ENCODE measurements at places on chromosomes 16 and 17.

DNA sequence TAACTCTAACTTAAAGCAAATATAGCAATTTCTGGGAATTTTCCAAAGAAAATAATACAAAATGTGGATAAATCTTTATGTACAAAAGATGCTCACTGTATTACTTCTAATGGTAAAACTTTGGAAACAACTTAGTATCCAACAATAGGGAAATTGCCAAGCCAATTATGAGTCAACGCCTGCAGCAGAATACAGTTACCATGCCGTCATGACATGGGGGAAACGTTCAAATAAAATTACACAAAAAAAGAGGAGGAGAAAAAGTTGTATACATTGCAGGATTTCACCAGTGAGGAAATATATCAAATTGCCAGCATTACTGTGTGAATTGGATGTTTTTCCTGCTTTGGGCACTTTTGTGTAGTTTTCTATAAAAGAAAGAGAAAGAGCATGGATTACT, 469.6 kb downstream of the SOX9 start:
- no peak for DNase-seq

DNA sequence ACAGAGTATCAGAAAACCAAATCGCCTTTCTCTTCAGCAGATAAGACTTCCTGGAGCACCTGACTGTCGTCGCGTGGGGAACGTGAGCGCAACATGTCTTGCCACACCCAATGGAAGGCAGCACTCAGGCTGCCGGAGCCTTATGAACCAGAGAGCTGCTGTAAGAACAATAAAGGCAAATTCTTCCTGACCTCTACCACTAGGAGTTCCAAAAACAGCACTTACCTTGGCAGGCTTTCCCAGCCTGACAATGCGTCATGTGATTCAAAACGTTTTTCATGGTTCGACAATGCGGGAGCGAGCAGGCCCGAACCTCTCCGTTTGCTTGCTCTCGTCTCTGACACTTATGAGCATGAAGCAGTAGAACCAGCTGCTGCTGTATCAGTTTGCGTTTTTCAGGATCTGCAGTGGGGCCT, 75.8 kb upstream of the TRAP1 start:
- DNase-seq, result no peak

- peak; percentile 38 for DNase-seq
Measured at GRCh38 chr17:67531291-67531690, 154.2 kb downstream of the PITPNC1 start.

- no peak for DNase-seq
Measured at GRCh38 chr16:12793120-12793864, 10.4 kb downstream of the CPPED1 start.

DNA sequence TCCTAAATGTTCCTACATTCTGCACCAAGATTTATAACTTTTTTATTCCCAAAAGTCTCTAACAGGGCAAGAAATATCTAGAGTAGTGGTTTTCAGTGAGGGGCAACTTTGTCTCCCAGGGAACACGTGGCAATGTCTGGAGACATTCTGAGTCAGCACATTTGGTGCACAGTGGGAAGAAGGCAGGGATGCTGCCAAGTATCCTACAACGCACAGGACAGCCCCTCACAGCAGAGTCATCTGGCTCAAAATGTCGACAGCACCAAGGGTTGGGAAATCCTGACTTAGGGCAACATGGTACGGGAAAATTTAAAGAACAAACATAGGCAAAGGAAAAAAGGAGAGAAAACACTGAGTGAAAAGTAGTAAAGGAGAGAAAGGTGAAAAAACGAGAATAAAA, 61.8 kb downstream of the SMG6 start:
- no peak for DNase-seq

DNA sequence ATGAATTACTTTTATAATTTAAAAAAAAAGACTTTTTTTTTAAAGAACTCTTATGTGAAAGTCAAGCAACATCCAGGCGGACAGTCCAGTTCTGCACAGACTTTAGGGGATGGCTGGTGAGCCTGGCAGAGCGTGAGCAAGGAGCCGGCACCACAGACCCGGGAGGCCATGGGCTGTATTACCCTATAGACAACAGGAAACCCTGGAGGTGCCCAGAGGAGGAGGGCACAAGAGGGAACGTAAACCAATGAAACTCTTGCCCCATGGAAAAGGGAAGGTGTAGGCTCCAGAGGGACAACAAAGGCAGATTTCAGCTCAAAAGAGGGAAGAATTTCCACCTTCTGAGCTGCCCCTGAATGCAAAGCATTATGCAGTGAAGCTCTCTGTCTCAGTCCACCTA, 25.5 kb upstream of the RPH3AL start:
- no peak for DNase-seq

- no peak for DNase-seq
Measured at GRCh38 chr16:88458039-88458772, 5.1 kb downstream of the ZFPM1 start.

DNA sequence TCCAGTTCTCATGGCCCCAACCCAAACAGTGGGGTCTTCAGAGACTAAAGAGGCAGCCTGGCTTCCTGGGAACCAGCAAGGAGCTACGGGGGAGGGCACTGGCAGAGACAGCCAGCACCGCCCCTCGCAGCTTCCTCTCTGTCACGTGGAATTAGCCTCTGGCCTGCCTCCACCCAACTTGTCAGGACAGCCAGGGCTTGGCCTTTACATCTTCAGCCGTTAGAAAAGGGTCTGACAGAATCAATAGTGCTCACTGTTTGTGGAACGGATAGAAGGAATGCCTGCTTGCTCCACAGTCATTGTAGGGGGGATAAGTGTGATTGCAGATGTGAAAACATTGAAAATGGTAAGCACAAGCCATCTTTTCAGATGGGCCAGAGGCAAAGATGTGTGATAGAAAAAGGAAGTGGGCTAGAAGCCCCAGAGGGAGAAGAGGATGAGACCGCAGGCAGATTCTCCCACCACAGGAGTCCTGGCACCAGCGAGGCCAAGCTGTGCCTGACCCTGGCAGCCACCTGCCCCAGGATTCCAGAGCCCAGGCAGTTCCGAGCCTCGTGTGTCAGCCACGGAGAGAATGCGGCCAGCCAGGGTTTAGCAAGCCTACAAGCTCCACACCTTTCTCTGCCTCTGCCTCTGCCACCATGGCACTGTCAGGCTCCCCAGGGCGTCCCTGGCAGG, 18.6 kb downstream of the GRIN2C start:
- peak; percentile 64 for DNase-seq

DNA sequence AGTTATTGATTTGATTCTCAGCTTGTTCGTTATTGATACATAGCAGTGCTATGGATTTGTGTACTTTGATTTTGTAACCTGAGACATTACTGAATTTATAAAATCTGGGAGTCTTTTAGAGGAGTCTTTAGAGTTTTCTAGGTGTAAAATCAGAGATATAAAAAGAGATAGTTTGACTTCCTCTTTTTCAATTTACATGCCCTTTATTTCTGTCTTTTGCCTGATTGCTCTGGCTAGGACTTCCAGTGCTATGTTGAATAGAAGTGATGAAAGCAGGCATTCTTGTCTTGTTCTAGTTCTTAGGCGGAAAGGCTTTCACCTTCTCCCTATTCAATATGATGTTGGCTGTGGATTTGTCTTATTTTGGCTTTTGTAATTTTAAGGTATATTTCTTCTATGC, 106.2 kb downstream of the PHKB start:
- DNase-seq, result no peak

DNA sequence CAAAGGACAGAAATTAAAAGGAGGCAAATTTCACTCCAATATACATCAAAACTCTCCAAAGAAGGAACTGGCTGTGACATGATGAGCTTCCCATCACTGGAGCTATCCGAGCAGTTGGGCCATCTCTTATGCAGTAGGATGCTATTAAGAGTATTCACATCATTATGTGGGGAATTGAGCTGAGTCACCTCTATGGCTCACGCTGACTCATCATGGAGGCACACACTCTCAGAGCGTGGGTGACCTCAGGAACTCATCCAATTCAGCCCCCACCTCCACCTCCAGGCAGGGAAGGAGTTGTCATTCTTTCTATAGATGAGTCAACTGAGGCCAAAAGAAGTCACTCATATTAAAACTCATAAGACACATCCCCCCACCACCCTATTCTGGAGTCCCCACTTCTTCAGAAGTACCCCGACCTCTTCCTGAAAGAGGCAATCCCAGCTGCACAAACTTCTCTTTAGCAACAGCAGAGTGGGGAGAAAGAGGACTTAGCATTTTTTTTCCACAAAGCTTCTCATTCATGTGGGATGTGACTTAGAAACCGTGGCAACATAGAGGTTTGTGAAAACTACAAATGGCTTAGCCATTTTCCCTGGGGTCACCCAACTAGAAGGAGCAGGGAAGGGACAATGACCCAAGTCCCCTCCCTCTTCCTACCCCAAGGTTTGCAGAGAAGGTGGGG, 32.5 kb downstream of the ABCC12 start:
- no peak for DNase-seq

GRCh38 chr17:74866198-74866835, 6.5 kb downstream of the FDXR start:
- DNase-seq, result no peak

DNA sequence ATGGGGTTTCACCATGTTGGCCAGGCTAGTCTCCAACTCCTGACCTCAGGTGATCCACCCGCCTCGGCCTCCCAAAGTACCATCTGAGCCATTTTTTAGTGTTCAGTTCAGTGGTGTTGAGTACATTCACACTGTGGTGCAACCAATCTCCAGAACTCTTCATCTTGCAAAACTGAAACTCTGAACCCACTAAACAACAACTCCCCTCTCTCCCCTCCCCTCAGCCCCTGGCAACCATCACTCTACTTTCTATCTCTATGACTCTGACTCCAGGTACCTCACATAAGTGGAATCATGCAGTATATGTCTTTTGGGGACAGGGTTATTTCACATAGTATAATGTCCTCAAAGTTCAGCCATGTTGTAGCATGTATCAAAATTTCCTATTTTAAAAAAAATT, 18.7 kb upstream of the MAPK3 start:
- DNase-seq, result no peak

DNA sequence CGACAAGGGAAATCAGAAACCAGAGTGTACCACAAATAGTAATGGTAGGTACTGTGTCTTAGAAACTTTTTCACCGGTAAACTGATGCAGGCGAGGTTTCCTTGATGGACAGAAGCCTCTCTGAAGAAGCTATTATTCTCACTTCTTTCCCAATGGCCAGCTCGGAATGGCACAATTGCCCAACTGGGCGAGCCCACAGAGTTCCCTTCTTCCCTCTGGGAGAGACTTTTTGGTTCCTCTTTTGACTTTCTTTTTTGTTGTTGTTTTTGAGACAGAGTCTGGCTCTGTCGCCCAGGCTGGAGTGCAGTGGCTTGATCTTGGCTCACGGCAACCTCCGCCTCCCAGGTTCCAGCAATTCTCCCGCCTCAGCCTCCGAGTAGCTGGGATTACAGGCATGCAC, 16.9 kb downstream of the SLC43A2 start:
- no peak for DNase-seq

- no peak for DNase-seq
Measured at GRCh38 chr17:77115510-77115909, 25.3 kb upstream of the SEC14L1 start.

- no peak for DNase-seq
Measured at GRCh38 chr16:11547118-11547916, 39.4 kb downstream of the LITAF start.

DNA sequence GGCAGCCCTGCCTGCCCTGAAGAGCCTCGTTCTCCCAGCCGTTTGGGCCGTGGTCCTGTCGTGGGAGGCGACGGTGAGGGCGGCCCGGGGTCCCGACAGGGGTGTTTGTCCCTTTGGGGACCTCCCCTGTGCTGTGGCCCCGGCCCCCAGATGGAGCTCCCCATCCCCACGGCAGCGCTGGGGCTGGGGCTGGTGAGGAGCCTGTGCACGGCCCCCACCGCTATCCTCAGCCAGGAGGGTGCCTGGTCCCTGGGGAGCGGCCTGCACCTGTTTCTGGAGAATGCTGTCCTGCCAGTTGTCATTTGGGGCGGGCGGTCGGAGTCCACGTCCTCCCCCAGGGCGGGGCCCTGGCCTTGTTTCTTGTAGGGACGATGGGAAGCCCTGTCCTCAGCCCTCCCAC, 6.6 kb downstream of the CAPN15 start:
- no peak for DNase-seq

DNA sequence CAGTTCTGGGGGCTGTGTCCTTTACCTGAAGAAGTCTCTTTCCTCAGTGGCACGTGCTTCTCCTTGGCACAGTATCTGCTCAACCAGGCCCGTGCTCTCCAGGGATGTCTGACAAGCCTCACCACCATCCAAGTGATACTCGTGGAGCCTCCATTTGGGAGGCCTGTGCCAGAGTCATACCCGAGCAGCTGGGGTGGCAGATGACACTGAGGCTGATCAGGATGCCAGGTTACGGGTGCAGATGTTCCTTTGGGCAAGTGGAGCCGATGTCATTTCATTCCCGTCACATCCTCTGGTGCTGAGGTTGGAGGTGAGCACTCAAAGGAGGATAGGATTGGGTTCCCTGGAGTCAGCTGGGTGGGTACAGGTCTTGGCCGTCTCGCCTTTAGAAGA, 87.2 kb downstream of the KSR1 start:
- DNase-seq, result no peak

- no peak for DNase-seq
Measured at GRCh38 chr17:4130715-4131114, 12.1 kb downstream of the ZZEF1 start.

- DNase-seq, result no peak
Measured at GRCh38 chr16:591892-592517, 2.1 kb downstream of the RAB40C start.

- DNase-seq, result no peak
Measured at GRCh38 chr16:69003500-69003899, 102.0 kb upstream of the HAS3 start.

GRCh38 chr17:62816282-62816839, 8.2 kb upstream of the MARCHF10 start:
- DNase-seq, result no peak

DNA sequence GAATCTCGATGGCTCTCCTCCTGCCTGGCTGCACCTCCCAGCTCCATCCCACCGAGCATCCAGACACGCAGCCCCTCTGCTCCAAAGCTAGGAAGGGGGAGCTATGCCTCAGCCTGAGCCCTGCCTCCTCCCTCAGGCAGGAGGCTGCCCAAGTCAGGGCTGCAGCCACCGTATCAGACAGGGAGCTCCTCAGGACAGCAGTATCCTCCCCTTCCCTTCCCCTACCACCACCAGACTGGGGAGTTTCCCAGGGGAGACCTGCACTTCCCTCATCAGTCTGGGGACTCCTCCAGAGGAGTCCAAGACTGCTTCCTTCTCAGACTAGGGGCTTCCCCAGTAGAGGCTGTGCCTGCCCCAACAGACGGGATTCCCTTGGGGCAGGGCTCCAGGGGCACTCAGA, 17.5 kb downstream of the TMEM132E start:
- DNase-seq, result no peak

DNA sequence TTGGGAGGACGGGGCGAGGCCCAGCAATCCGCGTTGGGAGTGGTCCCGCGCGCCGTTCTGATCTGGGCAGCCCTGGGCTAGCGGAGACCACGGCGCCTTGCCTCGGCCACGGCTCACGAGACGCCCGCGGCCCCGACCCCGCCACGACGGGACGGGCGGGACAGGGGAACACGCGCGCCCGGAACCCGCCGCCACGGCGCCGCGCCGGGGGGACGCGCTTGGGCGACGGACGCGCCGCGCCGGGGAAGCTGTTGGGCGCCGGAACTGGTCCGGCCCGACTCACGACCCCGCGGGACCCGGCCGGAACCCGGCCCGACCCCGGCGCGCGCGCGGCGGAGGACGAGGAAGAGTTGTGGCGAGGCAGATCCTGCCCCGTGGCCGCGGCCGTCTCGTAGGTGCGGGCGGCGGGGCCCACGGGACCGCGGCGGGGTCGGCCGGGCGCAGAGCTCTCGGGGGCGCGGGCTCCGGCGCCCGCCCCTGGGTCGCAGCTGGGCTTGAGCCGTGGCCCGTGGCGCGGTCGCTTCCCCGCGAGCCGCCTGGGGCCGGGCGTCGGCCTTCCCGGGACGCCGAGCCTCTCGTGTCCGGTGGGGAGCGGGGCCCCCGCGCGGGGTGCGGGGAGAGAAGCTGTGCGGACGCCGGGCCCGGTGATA, at the start of gene ACSF3:
TSS of gene ACSF3 (plus strand) at position 251 of the 650 bp plus-strand sequence. CDS start 6,830 bp downstream, outside the sequence.
- peak; percentile 38 for DNase-seq

All from SK-N-DZ (cell line).